ENCODE measurements at places on chromosomes 6 and 20.

DNA sequence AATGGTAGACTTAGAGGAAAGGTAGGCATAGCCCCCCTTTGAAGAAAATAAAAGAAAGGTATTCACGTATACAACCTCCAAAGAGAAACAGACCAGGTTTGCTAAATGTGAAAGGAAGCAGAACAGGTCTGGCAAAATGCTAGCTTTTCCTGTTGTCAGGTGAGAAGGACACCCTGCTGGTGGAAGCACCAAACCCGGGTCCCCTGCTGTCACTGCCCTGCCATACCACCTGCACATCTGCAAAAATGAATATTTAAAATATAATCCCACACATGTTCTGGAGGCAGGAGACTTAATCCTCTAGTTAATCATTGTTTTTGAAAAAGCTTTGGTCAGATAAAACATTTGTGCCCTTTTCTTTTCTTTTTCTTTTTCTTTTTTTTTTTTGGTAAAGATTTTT is 48.9 kb upstream of the OLIG3 start:
- no peak for DNase-seq

DNA sequence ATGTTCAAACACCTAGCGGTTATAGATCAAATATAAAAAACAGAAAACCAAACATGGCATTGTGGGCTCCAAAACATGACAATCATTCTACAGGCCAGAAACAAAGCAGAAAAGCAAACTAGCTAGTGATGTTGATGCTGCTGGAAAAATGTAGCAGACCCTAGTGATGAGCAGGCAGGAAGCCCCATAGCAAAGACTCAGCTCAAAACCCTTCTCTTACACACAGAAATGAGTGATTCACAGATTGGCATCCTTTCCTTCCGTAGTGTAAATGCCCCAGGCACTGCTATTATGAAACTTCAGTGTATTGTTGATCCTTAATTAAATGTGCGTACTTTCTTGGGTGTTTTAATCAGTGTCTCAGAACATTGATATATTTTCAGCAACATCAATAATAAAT is 425.1 kb downstream of the UTRN start:
- DNase-seq: no peak

DNA sequence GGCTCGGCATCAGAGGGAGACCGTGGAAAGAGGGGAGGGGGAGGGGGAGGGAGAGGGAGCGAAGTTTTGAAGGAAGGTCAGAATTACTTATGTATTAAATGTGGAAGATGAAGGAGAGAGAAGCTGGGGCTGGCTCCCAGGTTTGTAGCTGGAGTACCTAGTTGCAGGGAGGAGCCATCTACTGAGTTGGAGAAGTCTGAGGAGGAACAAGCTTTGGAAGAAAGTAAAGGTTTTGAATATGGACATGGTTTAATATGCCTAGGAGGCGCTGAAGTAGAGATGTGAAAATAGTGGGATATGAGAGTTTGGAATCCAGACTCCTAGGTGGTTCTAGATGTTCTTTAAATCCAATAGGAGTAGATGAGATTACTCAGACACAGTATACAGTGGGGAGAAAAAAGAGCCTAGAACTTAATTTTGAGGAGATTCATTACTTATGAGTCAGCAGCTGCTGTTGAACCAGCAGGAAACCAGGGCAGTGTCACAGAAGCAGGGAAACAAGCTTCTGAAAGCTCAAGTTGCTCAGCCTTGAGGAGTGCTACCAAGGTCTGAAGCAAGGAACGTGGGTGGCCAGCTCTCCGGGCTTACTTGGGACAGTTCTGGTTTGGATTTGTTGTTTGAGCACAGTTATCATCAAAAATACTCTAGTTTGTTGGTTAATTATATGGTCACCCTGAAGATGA is 149.3 kb downstream of the UTRN start:
- no peak for DNase-seq

GRCh38 chr6:63739094-63739687 is 103.6 kb downstream of the PHF3 start:
- no peak for DNase-seq

GRCh38 chr6:128412680-128413079 is 107.7 kb downstream of the PTPRK start:
- DNase-seq: no peak

DNA sequence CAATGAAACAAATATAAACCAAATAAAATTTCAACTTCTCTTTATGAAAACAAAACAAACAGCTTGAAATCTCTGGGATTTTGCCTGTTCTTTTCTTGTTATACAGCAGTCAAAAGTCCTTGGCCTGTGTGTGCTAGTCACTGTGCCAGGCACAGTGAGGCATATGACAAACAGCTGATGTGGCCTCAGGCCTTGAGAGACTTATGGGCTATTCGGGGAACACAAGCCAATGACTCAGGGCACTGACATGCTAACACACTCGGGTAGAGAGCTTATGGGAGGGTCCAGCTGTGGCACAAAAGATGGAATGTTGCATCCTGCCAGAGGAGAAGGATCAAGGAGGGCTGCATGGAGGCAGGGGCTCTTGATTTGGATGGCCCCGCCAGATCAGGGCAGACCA is 95.4 kb upstream of the NKX2-2 start:
- no peak for DNase-seq

DNA sequence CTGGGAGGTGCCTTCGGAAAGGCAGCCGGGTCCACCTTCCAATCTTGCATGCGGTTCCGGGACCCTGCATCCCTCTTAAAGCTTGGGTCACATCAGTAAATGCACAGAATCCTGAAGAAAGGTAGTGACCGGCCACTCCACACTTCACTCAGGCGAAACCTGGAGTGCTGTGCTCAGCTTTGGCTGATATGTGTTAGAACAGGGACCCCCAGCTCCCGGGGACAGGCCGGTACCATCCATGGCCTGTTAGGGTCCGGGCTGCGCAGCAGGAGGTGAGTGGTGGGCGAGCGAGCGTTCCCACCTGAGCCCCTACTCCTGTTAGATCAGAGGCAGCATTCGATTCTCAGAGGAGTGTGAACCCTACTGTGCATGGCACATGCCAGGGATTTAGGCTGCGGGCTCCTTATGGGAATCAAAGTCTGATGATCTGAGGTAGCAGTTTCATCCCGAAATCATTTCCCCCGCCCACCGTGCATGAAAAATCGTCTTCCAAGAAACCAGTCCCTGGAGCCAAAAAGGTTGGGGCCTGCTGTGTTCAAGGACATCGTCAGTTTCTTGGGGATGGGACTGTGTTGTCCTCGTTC is 143.0 kb downstream of the ERMARD start:
- no peak for DNase-seq

DNA sequence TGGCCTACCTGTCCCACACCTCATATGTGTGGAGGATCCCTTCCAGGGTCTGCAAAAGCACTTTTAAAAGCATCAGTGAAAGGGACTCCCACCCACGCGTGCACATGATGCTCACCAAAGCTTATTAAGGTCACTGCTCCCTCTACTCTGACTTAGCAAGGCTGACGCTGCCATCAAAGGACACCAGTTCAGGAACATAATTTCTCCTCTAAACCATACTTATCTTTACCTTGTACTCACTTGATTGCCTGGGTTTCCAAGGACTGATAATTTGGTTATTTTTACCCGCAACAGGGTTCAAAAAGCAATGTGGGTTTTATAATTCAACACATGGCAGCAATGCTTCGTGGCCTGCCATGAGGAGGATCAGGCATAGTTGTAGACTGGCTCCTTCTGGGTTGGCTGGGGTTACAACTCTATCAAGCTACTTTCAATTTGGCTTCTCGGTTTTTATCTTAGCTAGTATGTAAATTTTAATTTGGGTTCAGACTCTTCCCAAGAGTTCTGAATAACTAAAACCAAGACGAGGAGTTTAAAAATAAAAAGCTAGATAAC is 52.2 kb upstream of the EMILIN3 start:
- DNase-seq: no peak

GRCh38 chr6:161903584-161904212 is 629.8 kb upstream of the AGPAT4 start:
- DNase-seq: no peak

- no peak for DNase-seq
Observed at GRCh38 chr6:149843051-149843633, 21.0 kb downstream of the LRP11 start.

DNA sequence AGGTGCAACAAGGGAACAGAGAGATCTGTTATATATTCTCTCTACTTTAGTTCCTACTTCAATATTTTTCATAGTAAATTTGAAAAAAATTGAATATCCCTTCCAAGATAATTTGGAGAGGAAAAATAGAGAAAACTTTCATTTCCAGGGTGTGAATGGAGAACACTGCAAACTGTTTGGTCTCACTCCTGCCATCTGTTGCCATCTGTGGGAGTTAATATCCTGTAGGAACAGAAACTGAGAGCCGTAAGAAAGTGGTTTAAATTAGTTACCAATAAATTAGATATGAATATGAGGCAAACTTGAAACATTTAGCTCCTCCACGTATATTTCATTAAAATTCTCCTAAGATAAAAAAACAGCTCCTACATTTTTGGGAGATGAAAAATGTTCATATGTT is 4.2 kb downstream of the ZNF337 start:
- no peak for DNase-seq

GRCh38 chr20:3248167-3248992 is 9.4 kb upstream of the SLC4A11 start:
- DNase-seq: no peak

- DNase-seq: no peak
Observed at GRCh38 chr6:2632368-2632767, 118.4 kb downstream of the MYLK4 start.

DNA sequence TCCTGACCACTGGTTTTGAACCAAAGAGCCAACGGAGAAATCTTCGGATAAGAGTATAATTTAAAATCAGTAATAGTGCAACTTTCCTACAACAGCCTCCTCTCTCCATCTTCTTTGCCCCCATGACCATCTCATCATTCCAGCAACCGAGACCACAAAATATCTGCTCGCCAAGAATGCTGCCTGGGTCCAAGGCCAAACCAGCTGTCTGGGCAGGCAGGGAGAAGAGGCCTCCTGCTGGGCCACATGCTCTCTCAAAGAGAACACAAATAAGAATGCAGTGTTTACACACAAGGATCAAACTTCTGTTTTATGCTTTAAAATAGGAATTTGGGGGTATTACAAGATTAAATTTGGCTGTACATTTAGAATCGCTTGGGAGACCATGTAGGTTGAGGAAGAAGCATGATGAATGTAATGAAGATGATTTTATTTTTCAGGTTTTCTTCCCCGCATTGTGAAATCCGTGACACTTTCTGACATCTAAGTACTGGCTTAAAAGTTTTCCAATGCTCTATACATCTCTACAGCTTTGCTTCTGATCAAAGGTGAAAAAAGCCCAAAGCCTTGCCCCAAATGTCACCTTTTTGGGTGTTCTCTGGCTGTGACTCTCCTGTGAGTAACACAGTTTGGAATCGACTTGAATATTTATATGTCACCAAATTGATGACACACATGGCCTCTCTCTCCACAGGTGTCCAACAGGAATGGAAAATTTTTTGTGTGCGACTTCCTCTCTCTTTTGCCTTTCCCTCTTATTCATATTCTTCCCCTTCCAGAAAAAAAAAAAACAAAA is 79.4 kb upstream of the PROKR2 start:
- no peak for DNase-seq

DNA sequence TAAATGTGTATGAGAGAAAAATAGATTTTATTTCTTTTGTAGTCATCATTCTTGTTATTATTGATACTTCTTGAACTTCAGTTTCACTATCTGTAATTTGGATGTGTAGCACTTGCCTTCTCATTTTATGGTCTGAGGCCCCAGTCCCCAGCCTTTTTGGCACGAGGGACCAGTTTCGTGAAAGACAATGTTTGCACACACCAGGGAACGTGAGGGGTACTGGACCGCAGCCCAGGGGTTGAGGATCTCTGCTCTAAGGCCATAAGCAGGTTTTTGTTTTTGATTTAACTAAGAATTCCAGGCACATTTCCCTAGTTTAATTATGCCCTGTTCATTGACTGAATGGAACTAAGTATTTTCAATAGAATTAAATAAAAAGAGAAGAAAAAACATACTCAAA is 261.5 kb downstream of the BMP2 start:
- no peak for DNase-seq

DNA sequence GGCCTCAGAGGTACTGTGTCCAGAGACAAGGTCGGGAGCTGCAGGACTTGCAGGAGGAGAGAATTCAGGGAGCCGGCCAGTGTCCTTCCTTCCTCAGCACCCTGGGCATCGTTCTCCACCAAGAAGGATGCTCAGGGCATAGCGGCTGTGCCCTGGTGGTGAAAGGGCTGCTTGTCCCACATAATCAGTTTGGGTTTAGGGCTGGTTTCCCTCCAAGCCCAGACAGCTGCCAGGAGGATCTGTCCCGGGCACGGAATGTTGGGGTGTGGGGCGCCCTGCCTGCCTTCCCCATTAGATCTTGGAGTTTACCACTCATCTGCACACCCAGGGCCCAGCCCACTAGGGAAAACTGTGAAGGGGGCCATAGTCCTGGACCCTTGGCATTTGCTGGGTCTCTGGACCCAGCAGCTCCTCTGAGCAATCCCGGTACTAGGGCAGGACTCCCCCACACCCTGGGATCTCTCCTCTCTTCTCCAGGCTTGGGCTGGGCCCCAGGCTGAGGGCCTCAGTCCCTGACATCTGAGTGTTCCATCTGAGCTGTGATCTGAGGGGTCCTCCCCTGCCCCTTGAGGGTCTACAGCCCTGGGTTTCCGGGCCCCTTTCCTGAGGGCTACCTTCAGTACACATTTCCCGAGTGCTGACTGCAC is 18.6 kb upstream of the SPDEF start:
- no peak for DNase-seq

- DNase-seq: no peak
Observed at GRCh38 chr6:144857086-144857485, 572.0 kb downstream of the UTRN start.

GRCh38 chr20:42894483-42894882 is 295.2 kb downstream of the PTPRT start:
- DNase-seq: no peak

DNA sequence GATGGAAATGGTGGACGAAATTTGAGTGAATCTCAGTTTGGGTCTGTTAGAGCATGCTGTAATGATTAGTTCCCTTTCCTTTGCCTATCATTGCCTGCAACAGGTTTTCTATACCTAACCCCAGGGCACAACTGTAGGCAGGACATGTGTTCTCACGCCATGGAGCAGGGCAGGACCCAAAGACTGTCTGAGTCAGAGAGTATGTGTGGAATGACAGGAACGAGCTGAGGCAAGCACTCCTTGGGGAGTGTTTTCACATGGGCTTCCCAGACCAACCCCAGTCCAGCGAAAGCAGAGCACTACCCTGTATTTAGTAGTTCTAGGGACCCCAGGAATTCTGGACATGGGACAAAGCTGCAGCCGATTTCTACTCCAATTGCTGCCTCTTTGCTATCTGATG is 234.2 kb downstream of the HACE1 start:
- DNase-seq: no peak
